Stimulated activated CD8-positive, alpha-beta memory T cell treated with anti-CD3 and anti-CD28 coated beads, Interleukin-4, amount 100 ng/mL, for 1 hour (primary cell): ENCODE measurements at places on chromosomes 1 and 21.

- DNase-seq, result no peak
Observed at GRCh38 chr1:171800851-171801250, 19.4 kb downstream of the METTL13 start.

DNA sequence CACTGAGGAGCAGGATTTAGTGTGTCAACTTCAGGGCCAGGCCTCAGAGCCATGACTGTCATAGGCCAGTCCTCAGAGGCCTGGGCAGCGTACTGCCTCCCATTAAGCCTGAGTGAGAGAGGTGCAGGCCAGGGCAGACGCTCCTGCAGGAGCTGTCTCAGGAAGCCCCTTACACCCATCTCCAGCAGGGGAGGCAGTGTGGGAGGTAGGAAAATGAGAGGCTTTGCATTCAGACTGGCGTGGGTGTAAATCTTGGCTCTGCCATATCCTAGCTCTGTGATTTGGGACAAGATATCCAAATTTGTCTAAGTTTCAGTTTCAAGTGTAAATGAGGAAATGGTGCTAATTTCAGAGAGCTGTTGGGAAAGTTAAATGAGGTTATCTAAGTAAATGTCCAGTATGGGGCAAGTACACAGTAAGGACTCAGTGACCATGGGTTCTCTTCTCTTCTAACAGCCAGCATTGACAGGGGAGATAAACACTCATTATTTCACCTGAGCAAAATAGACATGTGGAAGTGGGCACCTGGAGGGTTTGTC, 184.1 kb downstream of the ZSCAN20 start:
- no peak for DNase-seq

GRCh38 chr21:16872616-16873015, 640.2 kb upstream of the CXADR start:
- DNase-seq, result no peak

DNA sequence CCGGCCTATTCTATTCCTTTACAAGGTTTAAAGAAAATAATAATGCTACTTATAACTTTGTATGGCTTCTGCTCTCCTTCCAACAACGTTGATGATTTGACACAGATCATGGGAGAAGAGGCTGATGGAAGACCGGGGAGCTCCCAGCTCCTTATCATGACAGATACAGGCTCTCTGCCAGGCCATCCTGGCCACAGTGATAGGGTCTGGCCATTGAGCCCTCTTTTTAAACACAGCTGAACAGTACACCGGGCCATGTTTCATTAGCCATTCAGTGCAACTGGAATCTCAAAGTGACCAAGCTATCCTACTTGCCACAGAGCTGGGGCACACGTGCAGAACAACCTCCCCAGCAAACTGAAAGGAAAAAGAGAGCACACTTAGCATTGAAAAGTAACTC, 34.9 kb downstream of the DNAJC11 start:
- no peak for DNase-seq
